SK-N-SH (cell line): ENCODE measurements at places on chromosomes 2 and 18.

- no peaks in the 10 kb centered on the region for H3K4me1 ChIP-seq
- H3K27ac ChIP-seq = no peak overlapping the region
- peaks cover 69% of the 10 kb centered on the region for H3K36me3 ChIP-seq
These were observed 12.1 kb downstream of the EIF4E2 start for GRCh38 chr2:232562515-232563151.

DNA sequence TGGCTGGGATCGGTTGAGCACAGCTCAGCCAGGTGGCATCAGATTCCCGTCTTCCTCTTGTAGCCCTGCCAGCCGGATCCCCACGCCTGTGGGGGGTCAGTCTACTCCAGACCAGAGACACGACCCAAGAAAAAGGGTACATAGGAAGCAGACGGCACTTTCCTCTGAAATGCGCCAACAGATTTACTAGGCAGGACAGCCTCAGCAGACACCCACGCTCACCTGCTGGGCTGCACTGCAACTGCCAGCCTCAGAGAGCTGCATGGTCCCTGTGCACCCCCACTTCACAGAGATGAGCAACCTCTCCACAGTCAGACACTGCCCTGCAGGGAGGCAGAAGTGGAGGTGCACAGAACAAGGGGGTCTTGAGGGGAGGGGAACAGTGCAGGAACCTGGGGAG, 75.7 kb upstream of the OTOS start:
- H3K4me3 ChIP-seq = no peak overlapping the region
- H3K4me1 ChIP-seq = peaks cover 29% of the 10 kb centered on the region; the same call in 1 of the 2 replicates
- H3K36me3 ChIP-seq = no peaks in the 10 kb centered on the region
- no peak for DNase-seq
- H3K27me3 ChIP-seq = no peaks in the 10 kb centered on the region

DNA sequence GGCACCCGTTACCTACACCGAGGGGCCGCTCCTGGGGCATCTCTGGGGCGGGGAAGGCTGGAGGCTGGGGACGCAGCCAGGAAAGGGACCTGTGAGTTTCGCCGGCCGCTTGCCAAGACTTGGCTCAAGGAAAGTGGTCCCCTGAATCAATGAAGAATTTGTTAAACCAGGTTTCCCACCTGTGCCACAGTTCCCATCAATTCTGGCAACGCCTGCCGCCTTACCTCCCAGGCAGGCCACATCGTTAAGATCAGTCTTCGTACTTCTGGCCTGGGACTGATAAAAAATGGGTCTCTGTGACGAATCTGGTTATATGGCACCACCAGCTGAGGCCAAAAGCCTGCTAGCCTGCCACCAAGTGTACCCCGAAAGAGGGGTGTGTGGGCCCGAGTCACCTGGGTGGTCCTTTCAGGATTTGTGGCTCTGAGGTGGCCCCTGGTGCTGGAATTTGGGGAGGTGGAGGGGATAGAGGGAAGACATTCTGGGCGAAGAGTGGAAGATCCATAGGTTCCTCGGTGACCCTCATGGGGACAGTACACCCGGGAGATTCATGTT, 789 bp upstream of the TGFA start:
- H3K4me1 ChIP-seq = peaks cover 11% of the 10 kb centered on the region; the same call in 1 of the 2 replicates
- peaks cover 42% of the 10 kb centered on the region for H3K27me3 ChIP-seq
- no peak for DNase-seq
- no peak overlapping the region for H3K27ac ChIP-seq
- H3K4me3 ChIP-seq = peak overlapping the region; percentile 50

DNA sequence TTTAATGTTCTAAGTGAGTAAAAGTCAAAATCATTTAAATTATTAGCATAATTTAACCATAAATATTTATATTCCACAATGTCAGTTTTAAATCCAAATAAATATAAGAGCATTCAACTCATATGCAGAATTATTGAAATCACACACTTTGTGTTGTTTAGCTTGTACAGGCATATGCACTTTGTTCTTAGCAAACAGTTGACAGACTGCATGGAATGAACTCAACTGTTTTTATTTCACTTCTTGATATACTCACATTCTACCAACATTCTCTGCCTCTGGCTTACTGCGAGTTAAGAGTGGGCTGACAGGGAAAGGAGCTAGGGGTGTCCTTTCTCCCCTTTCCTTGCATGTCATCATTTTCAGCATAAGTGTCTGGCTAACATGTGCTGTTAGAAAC, 7.6 kb upstream of the PIEZO2 start:
- H3K27ac ChIP-seq = no peak overlapping the region
- no peaks in the 10 kb centered on the region for H3K36me3 ChIP-seq
- no peak overlapping the region for H3K4me3 ChIP-seq
- no peak for DNase-seq

- no peaks in the 10 kb centered on the region; the same call in 1 of the 2 replicates for H3K4me1 ChIP-seq
- peak overlapping the region; percentile 75 for H3K27ac ChIP-seq
- peak; percentile 58 for DNase-seq
- no peak overlapping the region for H3K4me3 ChIP-seq
- no peaks in the 10 kb centered on the region for H3K27me3 ChIP-seq
These were observed 128.3 kb downstream of the AFF3 start for GRCh38 chr2:100013892-100014677.

DNA sequence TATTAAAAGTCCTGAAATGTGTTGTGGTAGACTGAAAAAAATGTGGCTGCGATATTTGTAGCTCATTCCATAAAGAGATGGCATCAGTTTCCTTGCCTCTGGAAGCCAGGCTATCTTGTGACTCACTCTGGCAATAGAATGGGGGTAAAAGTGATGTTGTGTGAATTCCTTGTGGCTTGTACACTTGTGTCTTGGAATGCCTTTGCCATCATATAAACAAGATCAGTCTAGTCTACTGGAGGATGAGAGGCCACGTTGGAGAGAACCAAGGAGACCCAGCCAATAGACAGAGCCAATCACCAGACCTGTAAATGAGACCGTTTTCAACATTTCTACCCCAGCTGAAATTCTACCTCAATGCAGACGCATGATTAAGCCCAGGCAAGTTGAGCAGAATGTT, 254.1 kb downstream of the TRIB2 start:
- no peaks in the 10 kb centered on the region for H3K27me3 ChIP-seq
- no peak overlapping the region for H3K4me3 ChIP-seq
- H3K27ac ChIP-seq = no peak overlapping the region
- DNase-seq = no peak
- peaks cover 3% of the 10 kb centered on the region for H3K4me1 ChIP-seq

DNA sequence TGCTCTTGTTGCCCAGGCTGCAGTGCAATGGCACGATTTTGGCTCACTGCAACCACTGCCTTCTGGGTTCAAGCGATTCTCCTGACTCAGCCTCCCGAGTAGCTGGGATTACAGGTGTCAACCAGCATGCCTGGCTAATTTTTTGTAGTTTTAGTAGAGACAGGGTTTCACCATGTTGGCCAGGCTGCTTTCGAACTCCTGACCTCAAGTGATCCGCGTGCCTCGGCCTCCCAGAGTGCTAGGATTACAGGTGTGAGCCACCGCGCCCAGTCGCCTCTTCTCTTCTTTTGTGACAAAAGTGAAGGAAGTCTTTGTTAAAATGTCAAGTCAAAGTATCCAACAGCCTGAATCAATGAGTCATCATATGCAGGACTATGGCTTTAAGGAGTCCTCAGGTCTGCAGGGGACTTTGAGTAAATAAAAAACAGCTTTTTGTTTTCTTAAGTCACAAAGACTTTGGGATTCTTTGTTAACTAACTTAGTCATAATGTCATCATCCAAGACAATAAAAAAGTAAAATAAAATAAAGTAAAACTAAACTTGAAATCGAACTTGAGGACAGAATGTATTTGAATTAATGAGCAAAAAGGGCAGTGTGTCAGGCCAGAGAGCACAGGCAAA, 1153.2 kb downstream of the SUCLG1 start:
- DNase-seq = no peak
- no peaks in the 10 kb centered on the region for H3K27me3 ChIP-seq
- H3K27ac ChIP-seq = no peak overlapping the region
- no peak overlapping the region for H3K4me3 ChIP-seq
- no peaks in the 10 kb centered on the region for H3K4me1 ChIP-seq
- H3K36me3 ChIP-seq = no peaks in the 10 kb centered on the region

DNA sequence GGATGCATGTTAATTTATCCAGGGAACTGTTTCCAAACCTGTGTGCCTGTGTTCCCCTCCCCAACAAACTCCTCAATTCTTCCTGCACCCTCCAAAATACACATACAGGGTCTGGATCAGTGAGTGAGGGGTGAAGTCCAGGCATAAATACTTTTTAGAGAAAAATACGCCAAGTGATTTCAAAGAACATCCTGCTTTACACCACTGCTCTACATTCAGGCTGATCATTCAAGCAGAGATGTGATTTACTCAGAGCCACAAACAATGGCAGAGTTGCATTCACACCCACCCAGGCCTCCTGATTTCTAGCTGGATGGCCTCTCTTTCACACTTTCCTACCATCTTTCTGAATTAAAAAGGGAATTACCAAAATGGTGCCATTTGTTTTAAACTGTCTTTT, 289.5 kb upstream of the SLC14A2 start:
- H3K4me1 ChIP-seq = no peaks in the 10 kb centered on the region
- no peaks in the 10 kb centered on the region for H3K36me3 ChIP-seq
- no peaks in the 10 kb centered on the region for H3K27me3 ChIP-seq
- no peak overlapping the region for H3K27ac ChIP-seq

GRCh38 chr2:135581282-135581681, 50.0 kb downstream of the R3HDM1 start:
- no peaks in the 10 kb centered on the region for H3K27me3 ChIP-seq
- no peak overlapping the region for H3K27ac ChIP-seq
- H3K36me3 ChIP-seq = no peaks in the 10 kb centered on the region
- H3K4me3 ChIP-seq = no peak overlapping the region
- DNase-seq = no peak
- 0 out of 2 replicates have a peak, but pooled peaks cover 3% of the 10 kb centered on the region for H3K4me1 ChIP-seq

DNA sequence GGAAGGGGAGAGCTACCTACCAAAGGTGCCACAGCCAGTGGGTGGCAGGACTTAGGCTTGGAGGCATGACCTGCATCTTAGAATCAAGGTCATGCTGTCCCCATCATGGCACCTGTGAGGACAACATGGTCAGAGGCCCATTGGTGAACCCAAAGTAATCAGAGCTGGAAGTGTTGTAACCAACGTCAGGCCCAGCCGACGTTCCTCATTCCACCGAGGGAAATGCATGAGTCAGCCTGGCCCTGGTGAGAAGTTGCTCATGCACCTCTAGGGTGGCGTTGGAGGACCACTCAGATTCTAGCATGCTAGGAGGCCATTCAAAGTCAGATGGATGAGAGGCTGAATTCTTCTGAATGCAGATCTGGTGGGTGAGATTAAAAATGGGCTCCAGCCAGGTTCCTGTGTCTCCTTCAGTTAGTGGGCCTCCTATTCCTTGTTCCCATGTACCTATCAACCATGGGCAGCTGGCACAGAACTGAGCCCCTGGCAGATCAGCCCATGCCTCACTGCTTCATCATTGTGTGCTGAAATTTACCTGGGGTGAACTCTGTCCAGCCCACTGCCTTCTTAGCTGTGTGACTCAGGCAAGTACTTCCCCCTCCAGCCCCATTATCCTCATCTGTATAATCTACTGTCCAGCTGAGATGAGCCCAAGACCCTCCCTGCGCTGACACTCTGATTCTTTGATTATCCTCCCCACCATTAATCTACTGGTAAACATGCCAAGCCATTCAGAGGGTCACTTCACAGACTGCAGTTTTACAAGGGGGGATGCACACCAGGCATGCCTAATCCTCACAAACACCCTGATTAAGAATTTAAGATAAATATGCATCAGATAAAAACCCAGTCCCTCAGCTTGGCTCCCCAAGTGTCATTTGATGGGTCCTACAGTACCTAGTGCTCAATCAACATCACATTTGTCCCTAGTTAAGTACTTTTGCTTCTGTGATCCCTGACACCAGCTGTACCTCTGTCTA, 14.0 kb downstream of the SLC14A2 start:
- no peak overlapping the region for H3K27ac ChIP-seq
- H3K4me3 ChIP-seq = no peak overlapping the region
- DNase-seq = no peak
- H3K36me3 ChIP-seq = no peaks in the 10 kb centered on the region
- H3K27me3 ChIP-seq = peaks cover 5% of the 10 kb centered on the region; the same call in 1 of the 2 replicates

DNA sequence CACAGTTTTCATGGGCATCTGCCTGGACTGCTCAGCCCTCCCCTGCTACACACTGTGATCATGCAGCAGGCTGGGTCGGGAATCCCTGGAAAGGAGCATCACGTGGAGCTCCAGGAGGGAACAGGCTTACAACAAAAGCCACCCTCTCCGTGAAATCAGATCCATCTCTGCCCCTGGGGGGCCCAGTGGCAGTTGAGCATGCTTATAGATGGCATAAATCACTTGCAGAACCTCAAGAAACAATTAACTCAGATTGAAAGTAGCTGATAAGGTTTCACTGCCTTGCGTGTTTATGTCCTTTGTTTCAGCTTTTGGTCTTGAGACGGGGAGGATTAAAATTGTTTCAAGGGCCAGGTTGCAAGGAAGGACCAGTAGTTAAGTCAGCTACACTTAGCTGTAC, 354.8 kb upstream of the MEIS1 start:
- H3K36me3 ChIP-seq = no peaks in the 10 kb centered on the region
- H3K4me1 ChIP-seq = peaks cover 4% of the 10 kb centered on the region; the same call in 1 of the 2 replicates
- DNase-seq = peak; percentile 16
- H3K4me3 ChIP-seq = no peak overlapping the region

DNA sequence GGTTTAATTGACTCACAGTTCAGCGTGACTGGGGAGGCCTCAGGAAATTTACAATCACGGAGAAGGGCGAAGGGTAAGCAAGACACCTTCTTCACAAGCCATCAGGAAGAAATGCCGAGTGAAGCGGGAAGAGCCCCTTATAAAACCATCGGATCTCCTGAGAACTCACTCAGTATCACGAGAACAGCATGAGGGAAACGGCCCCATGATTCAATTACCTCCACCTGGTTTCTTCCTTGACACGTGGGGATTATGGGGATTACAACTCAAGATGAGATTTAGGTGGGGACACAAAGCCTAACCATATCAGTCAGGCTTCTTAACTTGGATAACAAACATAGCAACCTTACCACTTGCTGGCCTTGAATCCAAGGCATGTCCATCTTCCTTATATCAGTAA, 289.0 kb upstream of the STON1 start:
- no peaks in the 10 kb centered on the region for H3K27me3 ChIP-seq
- no peak overlapping the region for H3K4me3 ChIP-seq
- H3K4me1 ChIP-seq = no peaks in the 10 kb centered on the region
- DNase-seq = no peak
- no peaks in the 10 kb centered on the region for H3K36me3 ChIP-seq
- H3K27ac ChIP-seq = no peak overlapping the region

DNA sequence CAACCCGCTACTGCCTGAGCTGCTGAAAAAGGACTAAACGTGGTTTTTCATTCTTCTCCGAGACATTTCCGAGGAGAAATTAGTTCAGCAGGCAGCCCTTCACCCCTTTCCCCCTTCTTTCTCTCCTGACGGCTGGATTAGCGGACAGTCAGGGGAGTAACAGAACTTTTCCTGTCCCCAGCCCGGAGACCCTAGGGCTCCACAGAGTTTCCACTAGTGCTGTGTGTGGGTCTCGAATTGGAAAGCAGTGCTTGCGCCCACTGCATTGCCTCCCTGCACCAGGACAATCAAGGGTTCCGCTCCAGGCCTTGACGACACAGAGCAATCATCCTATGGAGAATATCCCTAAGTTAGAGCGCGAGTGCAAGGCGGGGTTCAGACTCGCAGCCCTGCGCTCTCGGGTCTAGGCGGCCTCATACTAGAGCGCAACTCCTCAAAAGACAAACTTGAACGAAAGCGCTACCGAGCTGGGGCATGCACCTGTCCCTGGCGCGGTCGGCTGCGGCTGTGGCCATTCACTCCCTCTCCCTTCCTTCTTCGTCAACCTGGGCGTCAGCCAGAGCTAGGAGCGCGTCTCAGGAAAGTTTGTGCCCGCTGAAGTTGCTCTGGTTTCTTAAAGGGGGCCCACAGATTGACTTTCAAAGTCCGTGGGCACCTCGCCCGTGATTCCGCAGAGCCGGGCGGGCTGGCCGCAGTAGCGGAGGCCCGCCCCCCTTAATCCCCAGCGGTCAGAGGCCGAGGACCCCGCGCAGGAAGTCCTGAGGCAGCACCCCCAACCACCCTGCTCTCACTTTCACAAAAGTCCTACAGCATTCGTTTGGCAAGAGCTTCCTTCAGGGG, 801 bp downstream of the OSR1 start:
- H3K4me1 ChIP-seq = 0 out of 2 replicates have a peak, but pooled peaks cover 5% of the 10 kb centered on the region
- peak overlapping the region; percentile 63 for H3K27ac ChIP-seq
- H3K27me3 ChIP-seq = no peaks in the 10 kb centered on the region
- peaks cover 32% of the 10 kb centered on the region for H3K36me3 ChIP-seq
- DNase-seq = peak; percentile 46
